Stimulated activated CD8-positive, alpha-beta memory T cell treated with anti-CD3 and anti-CD28 coated beads, Interleukin-4, amount 100 ng/mL, for 1 hour (primary cell): ENCODE measurements at places on chromosomes 13 and 19.

GRCh38 chr13:75494491-75494890 is 12.5 kb upstream of the TBC1D4 start:
- DNase-seq, result no peak

DNA sequence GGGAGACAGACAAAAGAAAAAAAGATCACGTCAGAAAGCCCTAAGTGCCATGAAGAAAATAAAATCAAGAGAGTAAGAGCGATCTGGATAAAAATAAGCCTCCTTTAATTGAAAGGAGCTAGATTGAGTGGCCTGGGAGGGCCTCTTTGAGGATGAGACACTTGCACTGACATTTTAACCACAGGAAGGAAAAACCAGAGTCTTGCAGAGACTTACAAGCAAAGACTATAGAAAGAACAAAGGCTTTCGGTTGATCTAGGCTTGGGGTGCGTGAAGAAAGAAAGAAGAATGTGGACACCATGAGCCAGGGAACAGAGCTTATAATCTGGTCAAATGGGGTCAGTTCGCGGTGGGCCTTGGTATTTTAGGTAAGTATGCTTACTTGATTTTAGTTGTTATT is 342.7 kb downstream of the COG6 start:
- DNase-seq, result no peak

GRCh38 chr13:102724923-102725322 is 30.1 kb upstream of the METTL21C start:
- DNase-seq, result no peak

DNA sequence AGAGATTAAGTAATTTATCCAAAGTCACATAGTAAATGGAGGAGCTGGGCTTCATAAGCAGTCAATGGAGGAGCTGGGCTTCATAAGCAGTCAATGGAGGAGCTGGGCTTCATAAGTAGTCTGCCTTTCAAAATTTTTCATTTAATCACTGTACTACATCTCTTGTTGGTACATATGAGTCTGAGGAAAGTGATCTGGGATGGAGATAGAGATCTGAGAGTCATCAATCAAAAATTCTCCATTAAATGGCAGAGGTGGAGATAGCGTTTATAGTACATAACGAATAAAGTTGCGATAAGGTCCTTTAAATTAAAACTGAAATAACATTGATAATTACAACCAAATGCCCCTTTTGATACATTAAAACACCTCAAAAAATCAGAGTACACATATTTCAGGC is 189.3 kb downstream of the KLF5 start:
- DNase-seq, result no peak

DNA sequence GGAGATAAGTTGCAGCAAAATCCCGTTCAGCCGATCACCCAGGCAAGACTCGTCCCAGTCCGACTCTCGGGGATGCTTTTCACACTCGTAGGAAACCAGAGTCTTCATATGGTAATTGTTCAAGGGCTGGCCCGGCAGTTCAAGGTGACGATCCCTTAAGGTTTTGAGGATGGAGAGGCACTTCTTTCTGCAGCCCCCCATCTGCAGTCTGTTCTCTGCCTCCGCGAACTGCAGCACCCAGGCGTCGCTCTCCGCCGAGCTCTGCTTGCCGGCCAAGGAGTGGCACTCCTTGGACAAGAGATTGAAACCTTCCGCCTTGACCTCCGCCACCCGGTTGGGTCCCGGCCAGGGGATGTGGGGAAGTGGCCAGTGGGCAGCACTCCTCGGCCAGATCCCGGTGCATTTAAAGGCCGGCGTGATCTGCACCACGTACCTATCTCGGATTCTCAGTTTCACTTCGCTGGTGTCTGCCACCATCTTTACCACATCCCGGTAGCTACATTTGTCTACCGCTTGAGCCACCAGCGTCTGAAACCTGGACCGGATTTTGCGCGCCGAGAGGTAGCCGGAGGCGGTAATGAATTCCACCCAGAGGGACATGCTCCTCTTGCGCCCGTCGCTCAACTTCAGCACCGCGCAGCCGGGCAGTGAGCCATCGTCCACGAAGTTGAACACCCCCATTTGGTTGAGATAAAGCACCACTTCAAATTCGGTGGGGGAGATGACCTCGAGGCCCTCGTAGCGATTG is 1.1 kb downstream of the MAB21L1 start:
- DNase-seq, result no peak

GRCh38 chr19:21463449-21464105 is 41.8 kb upstream of the ZNF429 start:
- no peak for DNase-seq
